NCI-H510A treated with DMSO at 0.1 percent for 48 hours (cell line): ENCODE measurements at places on chromosomes 16 and 17.

GRCh38 chr16:84541999-84542817 is 37.7 kb upstream of the MEAK7 start:
- DNase-seq: no peak

- DNase-seq: no peak
Observed at GRCh38 chr17:6187836-6188235, 117.7 kb downstream of the WSCD1 start.

GRCh38 chr16:35862242-35862641 is 2402.8 kb downstream of the TP53TG3F start:
- DNase-seq: no peak

GRCh38 chr17:28216052-28216451 is 102.9 kb upstream of the TMEM97 start:
- DNase-seq: no peak

- no peak for DNase-seq
Observed at GRCh38 chr17:3035256-3035967, 28.0 kb downstream of the OR1D5 start.

DNA sequence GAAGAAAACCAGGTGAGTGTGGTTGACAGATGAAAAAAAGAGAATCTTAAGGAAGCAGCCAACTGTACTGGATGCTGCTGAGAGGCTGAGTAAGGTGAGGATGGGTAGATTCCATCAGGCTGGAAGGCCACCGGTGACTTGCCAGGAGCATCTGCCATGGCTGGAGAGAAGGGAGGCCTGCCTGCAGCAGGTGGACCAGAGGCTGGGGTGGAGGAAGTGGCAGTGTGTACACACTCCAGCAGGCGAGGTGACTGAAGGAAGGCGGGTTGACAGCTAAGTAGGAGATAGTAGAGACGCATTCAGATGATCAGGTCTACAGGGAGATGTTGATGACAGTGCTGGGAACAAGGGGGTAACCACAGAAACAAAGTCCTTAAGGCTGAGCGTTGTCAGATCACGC is 69.5 kb downstream of the USP43 start:
- no peak for DNase-seq
